Stimulated activated CD4-positive, alpha-beta T cell treated with anti-CD3 and anti-CD28 coated beads, Interleukin-4, amount 100 ng/mL, for 1 hour (primary cell): ENCODE measurements at places on chromosomes 7 and 10.

DNA sequence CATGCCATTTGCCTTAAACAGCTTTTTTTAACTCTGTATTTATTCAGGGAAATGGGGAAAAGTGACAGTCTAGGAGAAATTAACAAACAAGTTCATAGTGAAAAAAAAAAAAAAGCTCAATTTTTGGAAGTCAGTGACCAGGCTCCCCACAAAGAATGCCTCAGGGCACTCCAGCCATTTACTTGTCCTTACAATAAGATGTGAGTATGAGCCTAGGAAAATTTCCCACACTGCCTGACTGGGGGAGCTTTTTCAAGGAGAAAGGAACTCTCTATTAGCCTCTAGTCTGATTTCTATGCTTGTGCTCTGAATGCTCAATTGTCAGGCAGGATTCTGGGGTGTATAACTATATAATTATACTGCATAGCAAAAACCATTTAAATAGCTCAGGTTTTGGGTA is 74.9 kb upstream of the NRBF2 start:
- DNase-seq, result no peak

DNA sequence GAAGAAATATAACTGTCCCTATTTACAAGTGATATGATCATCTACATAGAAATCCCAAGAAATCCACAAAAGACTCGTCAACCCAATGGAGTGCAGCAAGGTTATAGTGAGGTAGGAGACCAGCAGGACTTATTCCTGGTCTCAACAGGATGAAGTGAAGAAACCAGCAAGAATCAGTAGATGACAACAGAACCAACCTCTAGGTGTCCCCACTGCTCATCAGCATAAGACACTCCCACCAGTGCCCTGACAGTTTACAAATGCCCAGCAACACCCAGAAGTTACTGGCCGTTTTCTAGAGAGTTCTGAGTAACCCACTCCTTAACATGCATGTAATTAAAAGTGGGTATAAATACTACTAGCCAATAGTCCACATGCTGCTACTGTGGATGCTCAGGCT is 470.5 kb upstream of the LRRTM3 start:
- DNase-seq, result no peak

- DNase-seq, result no peak
Observed at GRCh38 chr10:856416-857157, 74.9 kb downstream of the LARP4B start.

GRCh38 chr10:128657548-128657947 is 531.3 kb upstream of the MKI67 start:
- DNase-seq, result no peak

GRCh38 chr10:100970076-100970913 is 991 bp downstream of the SEMA4G start:
- peak; percentile 39 for DNase-seq

DNA sequence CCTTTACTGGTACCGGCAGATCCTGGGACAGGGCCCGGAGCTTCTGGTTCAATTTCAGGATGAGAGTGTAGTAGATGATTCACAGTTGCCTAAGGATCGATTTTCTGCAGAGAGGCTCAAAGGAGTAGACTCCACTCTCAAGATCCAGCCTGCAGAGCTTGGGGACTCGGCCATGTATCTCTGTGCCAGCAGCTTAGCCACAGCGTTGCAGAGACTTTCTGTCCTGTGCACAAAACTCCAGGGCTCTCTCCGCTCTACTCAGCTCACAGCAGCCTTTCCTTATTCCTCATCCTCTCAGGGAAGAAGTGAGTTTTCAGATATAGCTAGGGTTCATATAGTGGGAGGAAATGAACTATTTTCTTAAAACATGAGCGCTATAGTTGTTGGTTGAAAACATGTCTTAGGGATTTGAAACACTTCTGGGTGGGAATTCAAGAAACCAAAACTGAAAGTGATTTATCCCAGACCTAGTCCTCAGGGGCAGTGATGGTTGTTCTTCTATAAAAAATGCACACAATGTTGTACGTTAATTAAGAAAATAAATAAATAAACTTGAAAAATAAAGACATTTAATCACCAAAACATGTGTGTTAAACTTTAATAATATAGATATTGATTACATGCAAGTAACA is 150.2 kb upstream of the PRSS58 start:
- no peak for DNase-seq
